ENCODE measurements at places on chromosomes 2 and 18.

GRCh38 chr2:42359304-42359964 is 1.6 kb downstream of the COX7A2L start:
- no peak for DNase-seq

GRCh38 chr2:2158189-2158826 is 172.8 kb downstream of the MYT1L start:
- DNase-seq = no peak

DNA sequence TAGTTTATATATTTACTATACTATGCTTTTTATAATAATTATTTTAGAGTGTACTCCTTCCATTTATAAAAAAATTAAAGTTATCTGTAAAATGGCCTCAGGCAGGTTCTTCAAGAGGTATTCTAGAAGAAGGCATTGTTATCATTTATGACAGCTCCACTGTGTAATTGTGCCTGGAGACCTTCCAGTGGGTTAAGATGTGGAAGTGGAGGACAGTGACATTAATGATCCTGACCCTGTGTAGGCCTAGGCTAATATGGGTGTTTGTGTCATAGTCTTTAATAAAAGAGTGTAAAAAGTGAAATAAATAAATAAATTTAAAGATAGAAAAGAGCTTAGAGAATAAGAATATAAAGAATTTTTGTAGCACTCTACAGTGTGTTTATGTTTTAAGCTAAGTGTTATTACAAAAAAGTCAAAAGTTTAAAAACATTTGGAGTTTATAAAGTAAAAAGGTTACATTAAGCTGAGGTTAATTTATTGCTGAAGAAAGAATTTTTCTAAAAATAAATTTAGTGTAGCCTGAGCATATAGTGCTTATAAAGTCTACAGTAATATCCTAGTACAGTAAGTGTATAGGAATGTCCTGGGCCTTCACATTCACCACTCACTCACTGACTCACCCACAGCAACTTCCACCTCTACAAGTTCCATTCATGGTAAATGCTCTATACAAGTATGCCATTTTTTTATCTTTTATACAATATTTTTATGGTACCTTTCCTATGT is 190.0 kb upstream of the SESTD1 start:
- DNase-seq = no peak

GRCh38 chr2:71938659-71939587 is 208.7 kb downstream of the CYP26B1 start:
- no peak for DNase-seq

GRCh38 chr2:169221745-169222369 is 140.5 kb downstream of the LRP2 start:
- DNase-seq = no peak

- no peak for DNase-seq
Measured at GRCh38 chr18:64692826-64693225, 543.9 kb upstream of the LINC00305 start.

DNA sequence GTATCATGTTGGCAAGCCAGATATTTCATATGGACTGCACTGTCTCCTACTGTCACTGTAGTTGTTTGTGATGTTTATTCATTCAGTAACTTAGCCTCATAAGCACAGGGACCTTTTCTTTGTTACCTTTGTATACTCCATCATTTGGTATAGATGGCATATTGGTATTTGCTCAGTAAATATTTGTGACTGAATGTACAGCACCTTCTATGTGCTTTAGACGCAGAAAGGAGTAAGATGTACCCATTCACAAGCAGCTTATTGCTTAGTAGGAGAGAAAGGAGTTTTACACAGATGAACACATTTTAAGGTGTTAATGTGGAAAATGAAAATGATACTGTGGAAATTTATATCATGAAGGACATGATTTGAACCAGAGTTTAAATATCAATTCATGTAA is 12.0 kb downstream of the EPC2 start:
- DNase-seq = no peak

GRCh38 chr2:162266460-162266760 is 23.2 kb upstream of the FAP start:
- no peak for DNase-seq

- no peak for DNase-seq
Measured at GRCh38 chr2:4528246-4528645, 824.9 kb downstream of the DCDC2C start.

- no peak for DNase-seq
Measured at GRCh38 chr2:239750929-239751678, 274.0 kb downstream of the NDUFA10 start.

GRCh38 chr2:26424221-26424620 is 22.5 kb downstream of the DRC1 start:
- DNase-seq = no peak

DNA sequence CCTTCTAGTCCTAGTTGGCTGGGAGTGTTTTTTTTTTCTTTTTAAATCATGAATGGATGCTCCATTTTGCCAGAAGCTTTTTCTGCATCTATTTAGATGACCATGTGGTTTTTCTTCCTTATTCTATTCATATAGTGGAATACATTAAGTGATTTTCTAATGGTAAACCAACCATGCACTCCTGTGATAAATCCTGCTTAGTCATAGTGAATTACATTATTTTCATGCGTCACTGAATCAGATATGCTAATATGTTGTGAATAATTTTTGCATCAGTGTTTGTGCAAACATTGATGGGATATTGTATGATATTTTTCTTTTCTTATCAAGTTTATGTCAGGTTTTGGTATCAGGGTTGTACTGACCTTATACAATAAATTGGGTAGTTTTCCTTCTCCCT is 229.3 kb upstream of the REV1 start:
- DNase-seq = no peak

DNA sequence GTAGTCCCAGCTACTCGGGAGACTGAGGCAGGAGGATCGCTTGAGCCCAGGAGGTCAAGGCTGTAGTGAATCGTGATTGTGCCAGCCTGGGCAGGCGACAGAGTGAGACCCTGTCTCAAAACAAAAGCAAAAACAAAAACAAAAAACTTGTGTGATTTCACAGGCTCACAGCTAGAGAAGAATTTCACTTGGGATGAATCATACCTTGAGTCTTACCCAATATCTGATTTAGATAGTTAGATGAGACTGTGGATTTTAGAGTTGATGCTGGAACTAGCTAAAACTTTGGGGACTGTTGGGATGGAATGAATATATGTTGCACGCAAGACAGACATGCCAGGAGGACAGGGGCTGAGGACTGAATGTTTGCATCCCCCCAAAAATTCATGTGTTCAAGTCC is 4.4 kb downstream of the ANKRD29 start:
- no peak for DNase-seq

DNA sequence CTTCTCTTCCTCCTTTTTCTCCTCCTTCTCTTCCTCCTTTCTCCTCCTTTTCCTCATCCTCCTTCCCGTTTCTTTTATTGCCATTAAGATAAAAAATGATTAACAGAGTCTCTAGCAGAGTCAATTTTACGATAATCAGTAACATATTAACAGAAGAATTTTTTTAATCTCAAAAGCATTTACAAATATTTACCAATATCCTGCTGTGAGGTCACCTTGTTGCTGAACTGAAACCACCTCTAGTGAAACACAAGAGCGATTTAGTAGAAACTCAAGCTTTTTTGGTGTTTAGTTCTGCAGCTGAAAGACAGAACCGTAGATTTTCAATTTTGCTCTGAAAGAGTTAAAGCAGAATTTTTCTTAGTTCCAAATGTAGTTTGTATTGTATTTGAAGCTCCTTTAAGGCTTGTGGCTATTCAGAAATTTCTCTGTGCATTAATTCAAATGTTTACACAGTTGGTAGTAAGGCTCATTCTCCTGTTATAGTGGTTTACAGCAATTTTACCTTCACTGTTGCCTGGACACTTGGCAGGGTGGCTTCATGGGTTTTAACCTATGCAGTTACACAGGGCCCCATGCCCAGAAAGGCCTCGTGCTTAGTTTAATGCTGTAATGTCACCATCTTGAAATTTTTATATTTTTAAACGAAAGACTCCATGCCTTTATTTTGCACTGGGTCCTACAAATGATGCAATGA is 1106.6 kb upstream of the FAM98A start:
- DNase-seq = no peak
